NCI-H2171 treated with DMSO at 0.1 percent for 48 hours (cell line): ENCODE measurements at places on chromosomes 5 and 9.
A peak's percentile ranks its signal among the peaks of the same experiment; 100 is the strongest.

DNA sequence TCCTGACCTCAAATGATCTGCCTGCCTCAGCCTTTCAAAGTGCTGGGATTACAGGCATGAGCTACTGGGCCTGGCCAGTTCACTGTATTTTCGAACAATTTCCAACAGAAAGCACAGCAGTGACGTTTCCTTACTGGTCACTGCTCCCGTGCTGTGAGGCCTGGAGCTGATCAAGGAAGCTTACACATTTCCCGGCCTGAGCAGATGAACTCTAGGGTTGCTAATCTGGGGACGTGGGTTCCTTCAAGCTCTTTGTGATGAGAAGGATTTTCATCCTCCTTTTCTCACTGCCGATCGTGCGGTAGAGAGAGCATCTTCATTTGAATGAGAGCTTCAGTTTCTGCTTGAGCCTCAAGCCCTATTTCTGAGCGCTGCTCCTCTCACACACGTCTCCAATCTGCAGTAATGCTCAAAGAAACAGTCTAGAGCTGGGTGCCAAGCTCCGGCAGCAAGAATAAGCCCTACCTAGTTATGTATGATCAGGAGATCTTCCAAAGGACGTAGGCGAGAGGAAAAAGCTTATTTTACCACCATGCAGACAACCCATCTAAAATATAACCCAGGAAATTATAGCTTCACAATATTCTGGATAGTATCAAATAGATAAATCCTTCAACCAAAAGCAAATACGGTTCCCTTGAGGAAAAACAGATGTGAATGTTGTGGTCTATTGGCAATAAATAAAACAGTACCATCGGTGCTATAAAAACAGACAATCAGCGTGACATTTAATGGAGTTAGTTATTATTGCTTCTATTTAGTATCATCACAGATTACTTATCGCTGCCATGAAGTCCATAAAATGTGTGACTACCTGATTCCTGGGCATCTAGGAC lies 7.3 kb upstream of the SPATA24 start:
- DNase-seq, result no peak

GRCh38 chr9:129627556-129628440 lies 1.8 kb downstream of the NTMT1 start:
- no peak for DNase-seq

- DNase-seq, result peak; percentile 59
Observed at GRCh38 chr9:113807173-113808061, 68.7 kb upstream of the ZNF618 start.

- DNase-seq, result no peak
Observed at GRCh38 chr5:122385286-122385685, 73.2 kb downstream of the SNCAIP start.

- DNase-seq, result no peak
Observed at GRCh38 chr5:36561601-36562000, 44.8 kb upstream of the SLC1A3 start.

GRCh38 chr5:165224366-165225045 lies 1719.1 kb downstream of the MAT2B start:
- no peak for DNase-seq

GRCh38 chr5:42506662-42507061 lies 83.4 kb downstream of the GHR start:
- no peak for DNase-seq

DNA sequence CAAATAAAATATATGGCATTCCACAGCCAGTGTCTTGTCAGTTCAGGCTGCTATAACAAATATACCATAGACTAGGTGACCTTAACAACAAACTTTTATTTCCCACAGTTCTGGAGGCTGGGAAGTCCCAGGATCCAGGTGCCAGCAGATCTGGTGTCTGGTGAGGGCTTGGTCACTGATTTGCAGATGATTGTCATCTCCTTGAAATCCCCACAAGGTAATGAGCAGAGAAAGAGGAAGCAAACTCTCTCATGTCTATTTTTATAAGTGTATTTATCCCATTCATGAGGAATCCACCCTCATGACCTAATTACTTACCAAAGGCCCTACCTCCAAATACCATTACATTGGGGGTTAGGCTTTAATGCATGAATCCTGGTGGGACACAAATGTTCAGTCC lies 663.2 kb downstream of the TLR4 start:
- DNase-seq, result no peak

GRCh38 chr5:33527696-33528095 lies 86.9 kb downstream of the TARS1 start:
- no peak for DNase-seq

- DNase-seq, result no peak
Observed at GRCh38 chr5:179422908-179423481, 77.7 kb upstream of the ADAMTS2 start.

- DNase-seq, result no peak
Observed at GRCh38 chr5:139798883-139799282, 3.3 kb downstream of the PSD2 start.

- no peak for DNase-seq
Observed at GRCh38 chr9:82560457-82560904, 502.5 kb downstream of the RASEF start.

GRCh38 chr9:130639124-130639765 lies 25.1 kb upstream of the PRDM12 start:
- peak; percentile 34 for DNase-seq

DNA sequence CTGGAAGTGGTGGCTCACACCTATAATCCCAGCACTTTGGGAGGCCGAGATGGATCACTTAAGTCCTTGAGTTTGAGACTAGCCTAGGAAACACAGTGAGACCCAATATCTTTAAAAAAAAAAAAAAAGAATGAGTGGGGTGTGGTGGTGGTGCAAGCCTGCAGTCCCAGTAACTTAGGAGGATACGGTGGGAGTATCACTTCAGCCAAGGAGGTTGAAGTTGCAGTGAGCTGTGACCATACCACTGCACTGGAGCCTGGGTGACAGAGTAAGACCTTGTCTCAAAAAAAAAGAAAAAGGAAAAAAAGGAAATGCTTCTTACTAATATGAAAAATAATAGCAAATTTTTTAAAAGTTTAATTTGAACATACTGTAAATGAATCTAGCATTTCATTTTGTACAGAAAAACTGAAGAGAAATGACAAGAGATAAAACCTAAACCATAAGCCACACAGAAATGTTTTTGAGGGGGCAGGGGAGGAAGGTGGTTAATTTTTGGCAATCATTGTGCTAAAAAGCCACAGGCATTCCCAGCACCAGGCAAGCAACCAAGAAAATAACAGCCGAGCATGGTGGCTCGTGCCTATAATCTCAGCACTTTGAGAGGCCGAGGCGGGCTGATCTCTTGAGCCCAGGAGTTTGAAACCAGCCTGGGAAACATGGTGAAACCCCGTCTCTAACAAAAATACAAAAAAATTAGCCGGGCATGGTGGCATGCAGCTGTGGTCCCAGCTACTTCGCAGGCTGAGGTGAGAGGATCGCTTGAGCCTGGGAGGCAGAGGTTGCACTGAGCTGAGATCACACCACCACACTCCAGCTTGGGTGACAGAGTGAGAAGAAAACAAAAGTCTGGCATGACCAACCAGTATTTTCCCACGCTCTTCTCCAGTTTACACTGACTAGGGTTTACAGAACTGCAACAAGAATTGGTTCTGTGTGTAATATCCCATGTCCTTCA lies 114.5 kb upstream of the NR5A1 start:
- no peak for DNase-seq

DNA sequence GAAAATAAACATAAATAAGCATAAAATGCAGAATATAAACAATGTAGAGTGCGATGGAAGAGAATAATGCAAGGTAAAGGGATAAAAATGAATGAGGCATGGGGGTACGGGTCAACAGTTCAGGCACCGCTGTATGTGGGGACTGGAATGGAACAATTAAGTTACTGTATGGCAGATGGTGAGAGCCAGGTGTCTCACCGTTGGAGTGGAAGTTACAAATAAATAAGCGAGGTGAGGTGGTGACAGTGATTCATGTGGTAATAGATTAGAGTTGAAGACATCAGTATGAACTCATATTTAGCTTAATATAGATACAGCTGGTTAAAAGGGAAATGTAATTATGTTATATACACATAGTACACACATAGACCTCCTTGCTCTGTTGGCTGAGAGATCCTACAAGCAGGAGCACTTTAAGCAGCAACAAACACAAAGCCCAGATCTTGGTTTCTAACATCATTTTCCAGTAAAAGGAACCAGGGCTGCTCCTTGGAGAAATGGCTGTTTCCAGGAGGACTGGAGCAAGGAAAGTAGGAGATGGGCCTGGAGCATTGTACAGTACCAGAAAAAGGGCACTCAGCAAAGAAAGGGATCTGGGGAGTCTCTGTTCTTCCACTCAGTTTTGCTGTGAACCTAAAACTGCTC lies 2.4 kb upstream of the OMD start:
- DNase-seq, result peak; percentile 99

DNA sequence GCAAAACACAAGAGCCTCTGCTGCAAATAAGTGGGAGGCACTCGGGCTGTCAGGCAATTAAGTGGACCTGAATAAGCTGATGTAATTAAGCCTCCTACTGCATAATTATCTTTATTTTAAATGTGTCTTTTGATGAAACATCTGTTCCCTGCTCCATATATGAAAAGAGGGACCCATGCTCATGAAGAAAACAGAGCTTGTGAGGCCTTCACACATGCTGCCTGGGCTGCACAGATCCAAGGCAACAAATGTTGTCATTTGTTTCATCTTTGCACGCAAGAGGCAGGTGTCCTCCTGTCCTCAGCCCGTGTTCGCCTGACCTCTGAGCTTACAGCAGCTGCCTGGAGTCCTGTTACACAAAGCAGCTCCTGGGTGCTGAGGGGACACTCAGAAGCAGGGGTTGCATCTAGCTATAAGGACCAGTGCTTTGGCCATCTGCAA lies 381.1 kb downstream of the ZNF608 start:
- peak; percentile 9 for DNase-seq

DNA sequence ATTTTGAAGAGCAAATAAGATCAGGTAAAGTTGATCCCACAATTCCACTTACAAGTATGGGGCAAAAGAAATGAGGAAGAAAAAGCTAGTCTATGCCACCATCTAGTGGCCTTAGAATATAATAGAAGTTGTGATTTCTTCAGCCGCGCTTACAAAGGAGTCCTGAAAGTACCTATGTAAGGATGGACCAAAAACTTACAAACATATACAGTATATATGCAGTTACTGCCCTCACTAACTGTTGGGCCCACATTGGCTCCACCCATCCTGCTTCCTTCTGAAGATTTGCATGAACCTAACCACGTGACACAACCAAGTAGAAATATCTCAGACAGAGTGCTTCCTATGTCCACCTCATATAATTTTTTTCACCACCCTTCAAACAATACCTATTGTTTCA lies 11.7 kb upstream of the OR13D1 start:
- peak; percentile 75 for DNase-seq

DNA sequence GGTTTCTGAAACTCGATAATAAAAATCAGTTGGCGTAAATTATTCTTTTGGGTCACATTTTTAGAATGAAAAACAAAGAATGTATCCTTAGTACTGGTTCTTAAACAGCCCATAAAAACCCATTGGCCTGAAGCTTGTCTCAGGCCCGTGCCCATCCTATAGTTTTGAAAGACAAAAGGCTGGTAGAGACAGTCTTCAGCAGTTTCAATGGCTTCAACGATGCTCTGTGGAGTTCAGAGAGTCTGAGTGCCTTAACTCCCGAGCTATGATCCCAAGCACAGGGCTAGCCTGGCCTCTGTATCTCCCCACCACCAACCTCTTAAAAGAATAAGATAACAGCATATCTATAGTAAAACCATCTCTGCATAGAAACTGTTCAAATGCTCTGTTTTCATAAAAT lies 595.0 kb downstream of the CDH12 start:
- DNase-seq, result no peak

DNA sequence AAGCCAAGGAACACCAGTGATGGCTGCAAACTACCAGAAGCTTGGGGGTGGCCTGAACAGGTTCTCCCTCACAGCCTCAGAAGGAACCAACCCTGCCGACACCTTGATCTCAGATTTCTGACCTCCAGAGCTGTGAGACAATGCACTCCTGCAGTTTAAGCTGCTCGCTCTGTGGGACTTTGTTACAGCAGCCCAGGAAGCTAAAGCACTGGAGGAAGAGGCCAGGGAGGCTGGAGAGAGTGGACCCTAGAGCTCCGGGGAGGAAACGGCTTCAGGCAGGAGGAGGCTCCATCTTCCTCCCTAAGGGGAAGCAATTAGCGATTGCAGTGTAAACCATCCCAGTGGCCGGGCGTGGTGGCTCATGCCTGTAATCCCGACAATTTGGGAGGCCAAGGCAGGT lies 25.1 kb downstream of the BARX1 start:
- DNase-seq, result no peak

DNA sequence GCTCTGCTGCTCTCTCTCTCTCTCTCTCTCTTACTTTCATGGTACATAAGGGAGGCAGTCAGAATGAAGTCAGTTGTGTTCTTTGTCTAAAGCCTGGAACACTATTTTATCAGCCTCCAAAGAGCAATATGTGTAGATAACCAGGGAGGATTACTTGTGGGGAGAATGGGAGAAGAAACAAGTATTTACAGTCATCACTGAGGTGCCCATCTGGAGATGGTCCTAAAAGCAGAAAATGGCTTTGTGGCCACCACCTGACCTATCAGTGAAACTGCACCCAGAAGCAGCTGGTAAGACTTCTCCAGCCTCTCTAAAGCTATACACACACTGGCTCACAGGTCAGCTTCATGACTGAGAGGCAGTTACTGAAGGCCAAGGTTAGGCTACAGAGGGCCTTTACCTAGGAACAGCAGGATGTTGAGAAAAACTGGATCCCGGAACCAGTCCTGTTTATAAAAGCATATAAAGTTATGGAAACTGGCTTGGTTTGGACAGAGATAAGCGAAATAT lies 75.1 kb downstream of the MRPS27 start:
- DNase-seq, result peak; percentile 21

- peak; percentile 78 for DNase-seq
Observed at GRCh38 chr9:117464941-117465616, 50.2 kb upstream of the ASTN2 start.

- no peak for DNase-seq
Observed at GRCh38 chr5:170397059-170397458, 7.9 kb upstream of the KCNMB1 start.

DNA sequence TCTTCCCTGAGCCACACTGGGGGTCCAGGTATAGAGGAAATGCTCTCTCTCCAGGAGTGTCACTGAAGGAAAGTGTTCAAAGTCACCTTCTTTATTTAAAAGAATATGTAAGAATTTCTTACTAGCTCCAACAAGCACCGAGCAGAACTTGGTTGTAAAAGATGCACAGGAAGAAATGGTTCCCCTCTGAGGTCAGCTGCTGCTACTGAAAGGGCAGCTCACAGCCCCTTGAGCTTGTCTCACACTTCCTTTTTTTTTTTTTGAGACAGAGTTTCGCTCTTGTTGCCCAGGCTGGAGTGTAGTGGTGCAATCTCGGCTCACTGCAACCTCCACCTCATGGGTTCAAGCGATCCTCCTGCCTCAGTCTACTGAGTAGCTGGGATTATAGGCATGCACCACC lies 77.2 kb downstream of the PRRT1B start:
- no peak for DNase-seq

DNA sequence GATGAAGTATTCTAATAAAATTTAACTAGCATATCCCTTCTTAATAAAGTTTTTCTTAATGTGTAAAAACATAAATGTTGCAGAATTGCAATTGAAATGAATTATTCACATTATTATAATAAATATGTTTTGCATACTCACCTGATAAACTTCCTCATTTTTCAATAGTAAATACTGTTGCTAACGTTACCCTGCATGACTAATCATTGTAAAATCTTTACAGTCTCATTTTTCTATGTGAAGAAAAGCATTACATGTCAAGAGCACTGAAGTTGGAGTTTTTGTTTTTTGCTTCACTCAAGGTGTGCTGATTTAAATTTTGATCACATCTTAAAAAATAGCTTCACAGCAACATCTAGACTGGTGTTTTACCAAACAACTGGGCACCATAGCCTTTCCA lies 157.2 kb upstream of the CDH18 start:
- no peak for DNase-seq

GRCh38 chr9:126851286-126851880 lies 9.1 kb upstream of the ZBTB34 start:
- no peak for DNase-seq

- DNase-seq, result no peak
Observed at GRCh38 chr9:115008536-115009270, 78.3 kb upstream of the TNFSF8 start.
